Thyroid gland (tissue), 4 donors: ENCODE measurements at places on chromosomes 6 and 20. TPM values are rescaled to one million over a fixed set of nuclear protein-coding genes. Genes with fewer than 3 reads are reported as not detected.
A peak's percentile ranks its signal among the peaks of the same experiment; 100 is the strongest.

F13A1 gene
- 66.0 TPM for total RNA-seq

PI16 gene
- total RNA-seq: 5.1 TPM

CPXM1 gene
- total RNA-seq: 38.5 TPM

ZBTB9 gene
- 4.4 TPM for total RNA-seq

CBLN4 gene
- total RNA-seq: not detected

SLC26A8 gene
- total RNA-seq: 0.73 TPM

DNA sequence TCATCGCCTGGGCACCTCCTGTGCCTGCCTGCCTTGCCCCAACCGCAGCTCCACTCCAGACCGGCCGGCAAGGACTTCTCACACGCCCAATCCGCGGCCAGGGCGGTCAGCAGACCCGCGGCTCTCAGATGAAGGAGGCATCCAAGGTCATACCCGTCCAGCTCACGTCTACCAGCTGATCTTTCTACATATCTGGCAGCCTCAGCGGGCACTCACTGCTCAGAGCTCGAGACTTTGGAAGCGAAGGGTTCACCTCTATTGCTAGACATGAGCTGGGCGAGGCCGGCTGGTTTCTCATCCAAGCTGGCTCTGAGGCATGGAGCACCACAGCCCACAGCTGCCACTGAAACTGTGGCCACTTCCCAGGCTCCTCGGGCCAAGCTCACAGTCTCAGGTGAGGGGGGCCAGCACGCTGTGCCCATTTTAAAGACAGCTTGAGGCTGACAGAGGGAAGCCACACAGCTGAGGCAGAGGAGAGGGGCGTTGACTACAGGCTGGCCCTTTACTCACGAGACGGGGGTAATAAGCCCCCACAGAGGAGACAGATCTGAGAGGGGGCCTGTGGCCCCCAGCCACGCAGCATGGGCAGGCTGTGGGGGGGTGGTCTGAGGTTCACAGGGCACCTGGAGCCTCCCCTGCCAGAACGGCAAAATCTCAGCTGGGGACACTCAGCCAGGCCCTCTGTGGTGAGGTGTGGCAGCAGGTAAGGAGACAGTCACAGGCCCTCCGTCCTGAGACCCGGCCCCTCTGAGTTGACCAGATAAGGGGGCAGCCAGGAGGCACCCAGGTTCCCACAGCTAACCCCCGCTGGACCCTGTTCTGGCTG is 2.0 kb downstream of the LAMA5 start:
- no peaks in the 10 kb centered on the region for H3K36me3 ChIP-seq
- no peak overlapping the region for H3K4me3 ChIP-seq
- DNase-seq: peak; percentile 67
- peaks cover 89% of the 10 kb centered on the region for H3K4me1 ChIP-seq
- H3K27me3 ChIP-seq: no peaks in the 10 kb centered on the region

DNA sequence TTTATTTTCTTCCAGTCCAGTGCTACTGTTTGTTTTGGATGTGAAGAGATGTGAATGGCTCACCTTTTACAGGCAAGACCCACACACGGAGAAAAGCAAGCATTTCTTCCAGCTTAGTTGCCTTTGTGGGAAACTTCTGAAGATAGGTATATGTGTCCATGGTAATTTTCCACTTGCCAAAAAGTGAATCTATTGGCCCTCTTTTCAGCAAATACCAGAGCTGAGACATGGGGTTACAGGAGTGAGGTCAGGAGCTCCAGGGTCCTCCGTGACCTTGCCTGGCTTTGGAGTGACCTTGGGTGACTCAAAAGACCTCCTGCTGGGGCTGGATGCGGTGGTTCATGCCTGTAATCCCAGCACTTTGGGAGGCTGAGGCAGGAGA is 166.7 kb downstream of the SCML4 start:
- DNase-seq: no peak
- no peaks in the 10 kb centered on the region for H3K27me3 ChIP-seq
- H3K36me3 ChIP-seq: no peaks in the 10 kb centered on the region
- H3K27ac ChIP-seq: no peak overlapping the region
- no peaks in the 10 kb centered on the region for H3K4me1 ChIP-seq

- peak; percentile 57 for DNase-seq
- peaks cover 2% of the 10 kb centered on the region for H3K4me1 ChIP-seq
- no peak overlapping the region for H3K27ac ChIP-seq
- no peaks in the 10 kb centered on the region for H3K27me3 ChIP-seq
These were observed 16.1 kb upstream of the VSTM2L start for GRCh38 chr20:37886851-37887297.

- no peaks in the 10 kb centered on the region for H3K4me1 ChIP-seq
- H3K4me3 ChIP-seq: no peak overlapping the region
- DNase-seq: peak; percentile 51
- H3K27me3 ChIP-seq: no peaks in the 10 kb centered on the region
- H3K27ac ChIP-seq: no peak overlapping the region
These were observed 167.8 kb downstream of the LRFN2 start for GRCh38 chr6:40419377-40419776.

- DNase-seq: no peak
- H3K4me1 ChIP-seq: no peaks in the 10 kb centered on the region
- H3K36me3 ChIP-seq: no peaks in the 10 kb centered on the region
- H3K4me3 ChIP-seq: no peak overlapping the region
These were observed 1.8 kb downstream of the MOXD1 start for GRCh38 chr6:132399376-132400074.

DNA sequence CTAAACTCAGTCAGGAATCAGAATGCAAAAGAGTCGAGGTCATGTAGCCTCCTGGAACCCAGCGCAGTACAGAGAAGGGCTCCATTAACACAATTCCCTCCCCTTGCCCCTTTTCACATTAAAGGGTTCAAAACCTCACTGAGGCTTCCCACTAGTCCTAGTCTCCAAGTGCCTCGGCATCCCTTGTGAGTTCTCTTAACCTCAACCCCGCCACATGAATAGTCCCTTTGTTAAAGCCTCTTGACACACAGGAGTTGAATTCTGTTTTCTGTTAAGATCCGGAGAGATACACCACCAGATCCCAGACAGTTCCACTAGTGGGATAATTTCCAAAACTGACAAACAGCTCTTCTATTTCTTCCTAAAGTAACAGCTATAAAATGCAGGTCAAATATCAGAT is 17.8 kb downstream of the PTPRT start:
- no peak overlapping the region for H3K27ac ChIP-seq
- H3K4me3 ChIP-seq: no peak overlapping the region
- H3K4me1 ChIP-seq: no peaks in the 10 kb centered on the region
- no peaks in the 10 kb centered on the region for H3K36me3 ChIP-seq
- no peak for DNase-seq

DNA sequence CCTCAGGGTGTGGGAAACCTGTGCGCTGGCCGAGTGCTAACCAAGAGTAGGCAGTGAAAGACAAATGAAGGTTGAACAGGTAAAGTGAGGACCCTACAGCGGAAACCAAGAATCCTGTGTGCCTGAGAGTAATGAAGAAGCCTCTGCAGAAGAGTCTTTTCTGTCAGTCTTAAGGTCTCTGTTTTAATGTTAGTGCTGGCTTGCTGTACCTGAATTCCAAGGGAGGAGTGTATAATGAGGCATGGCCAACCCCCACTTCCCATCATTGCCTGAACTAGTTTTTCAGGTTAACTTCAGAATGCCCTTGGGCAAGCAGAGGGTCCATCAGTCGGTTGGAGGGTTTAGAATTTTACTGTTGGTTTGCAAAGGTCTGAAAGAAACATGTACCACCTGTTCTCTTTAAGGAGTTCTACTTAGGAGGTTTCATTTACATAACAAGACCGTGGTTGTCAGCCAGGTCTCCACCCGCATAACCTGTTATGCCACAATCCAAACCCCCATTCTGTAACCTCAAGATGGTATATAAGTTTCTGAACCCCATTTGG is 589 bp upstream of the PDCD2 start:
- DNase-seq: peak; percentile 4
- H3K4me1 ChIP-seq: peaks cover 5% of the 10 kb centered on the region
- H3K4me3 ChIP-seq: peak overlapping the region; percentile 51
- H3K36me3 ChIP-seq: peaks cover 11% of the 10 kb centered on the region

DNA sequence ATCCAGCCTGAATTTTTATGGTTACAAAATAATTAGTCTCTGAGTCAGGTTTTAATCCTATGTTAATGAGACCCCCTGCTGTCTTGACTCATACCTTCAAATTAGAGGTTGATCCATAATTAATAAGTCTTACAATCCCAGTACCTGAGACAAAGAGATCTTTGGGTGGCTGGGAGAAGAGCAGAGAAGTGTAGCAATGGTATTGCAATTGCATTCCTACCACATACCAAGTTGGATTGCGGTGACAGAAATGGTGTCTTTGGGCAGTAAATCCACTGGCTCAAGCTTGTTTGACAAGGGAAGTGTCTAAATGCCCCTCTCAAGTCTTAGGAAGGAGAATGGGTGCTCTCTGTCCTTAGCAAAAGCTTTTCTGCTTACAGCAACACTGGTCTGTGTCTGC is 150.4 kb downstream of the BTBD3 start:
- no peaks in the 10 kb centered on the region for H3K4me1 ChIP-seq
- no peak for DNase-seq
- no peak overlapping the region for H3K4me3 ChIP-seq
- no peaks in the 10 kb centered on the region for H3K27me3 ChIP-seq

DNA sequence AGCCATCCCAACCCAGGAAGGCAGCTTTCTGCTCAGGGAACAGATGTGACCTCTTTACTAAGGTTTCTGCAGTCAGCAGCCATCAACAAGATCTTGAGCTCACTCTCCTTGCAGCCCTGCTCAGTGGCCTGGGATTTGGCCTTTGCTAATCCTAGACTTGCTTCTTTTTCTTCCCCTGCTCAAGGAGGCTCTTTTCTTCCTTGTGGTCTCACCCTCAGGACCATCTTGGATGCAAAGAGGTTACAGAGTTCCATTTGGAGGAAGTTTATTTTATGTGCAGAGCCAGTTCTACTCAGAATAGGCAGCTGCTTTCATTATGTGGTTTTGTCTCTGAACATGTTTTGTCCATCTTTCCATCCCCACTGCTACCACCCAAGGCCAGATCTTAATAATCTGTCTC is 49.3 kb downstream of the RALY start:
- no peak overlapping the region for H3K27ac ChIP-seq
- no peaks in the 10 kb centered on the region for H3K36me3 ChIP-seq
- DNase-seq: no peak
- no peaks in the 10 kb centered on the region for H3K27me3 ChIP-seq

GRCh38 chr6:75893058-75893775 is 144.2 kb downstream of the MYO6 start:
- H3K4me3 ChIP-seq: no peak overlapping the region
- H3K4me1 ChIP-seq: no peaks in the 10 kb centered on the region
- H3K36me3 ChIP-seq: no peaks in the 10 kb centered on the region
- H3K27ac ChIP-seq: no peak overlapping the region

GRCh38 chr6:30348957-30349356 is 4.0 kb downstream of the RPP21 start:
- H3K27me3 ChIP-seq: no peaks in the 10 kb centered on the region
- H3K36me3 ChIP-seq: peaks cover 9% of the 10 kb centered on the region
- H3K27ac ChIP-seq: no peak overlapping the region
- no peak overlapping the region for H3K4me3 ChIP-seq
- no peak for DNase-seq

GRCh38 chr6:125742024-125742423 is 7.4 kb upstream of the HEY2 start:
- no peak overlapping the region for H3K27ac ChIP-seq
- DNase-seq: no peak
- no peaks in the 10 kb centered on the region for H3K36me3 ChIP-seq

GRCh38 chr20:42475773-42476172 is 713.9 kb downstream of the PTPRT start:
- H3K27ac ChIP-seq: no peak overlapping the region
- H3K27me3 ChIP-seq: no peaks in the 10 kb centered on the region
- H3K4me1 ChIP-seq: no peaks in the 10 kb centered on the region
- no peak for DNase-seq
- no peaks in the 10 kb centered on the region for H3K36me3 ChIP-seq

DNA sequence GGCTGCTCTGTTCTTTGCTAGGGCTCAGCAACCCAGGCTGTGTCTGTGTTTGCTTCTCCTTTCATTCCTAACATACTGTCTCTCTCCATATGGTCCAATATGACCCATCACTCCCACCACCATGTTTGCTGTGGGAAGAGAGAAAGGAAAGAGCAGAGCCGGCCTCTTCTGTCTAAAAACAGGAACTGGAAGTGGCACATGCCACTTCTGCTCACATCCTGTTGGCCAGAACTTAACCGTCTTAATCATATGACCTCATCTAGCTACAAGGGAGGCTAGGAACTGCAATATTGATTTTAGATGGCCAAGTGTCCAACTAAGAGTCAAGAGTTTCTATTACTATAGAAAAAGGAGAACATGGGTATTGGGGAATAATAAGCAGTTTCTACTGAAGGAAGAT is 212.5 kb upstream of the CHD6 start:
- H3K36me3 ChIP-seq: no peaks in the 10 kb centered on the region
- H3K4me1 ChIP-seq: no peaks in the 10 kb centered on the region
- H3K27ac ChIP-seq: no peak overlapping the region
- DNase-seq: no peak
- H3K4me3 ChIP-seq: no peak overlapping the region

DNA sequence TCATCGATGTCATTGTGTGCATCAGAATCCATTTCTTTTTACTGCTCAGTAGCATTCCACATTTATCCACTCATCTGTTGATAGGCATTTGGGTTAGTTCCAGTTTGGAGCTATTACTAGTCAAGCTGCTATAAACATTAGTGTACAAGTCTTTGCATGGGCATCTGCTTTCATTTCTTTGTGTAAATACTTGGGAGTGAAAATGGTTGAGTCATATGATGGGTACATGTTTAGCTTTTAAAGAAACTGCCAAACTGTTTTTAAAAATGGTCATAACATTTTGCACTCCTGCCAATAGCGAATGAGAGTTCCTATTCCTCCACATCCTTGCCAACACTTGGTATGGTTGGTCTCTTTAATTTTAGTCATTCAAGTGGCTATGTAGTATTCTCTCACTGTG is 21.2 kb upstream of the SLC22A2 start:
- H3K36me3 ChIP-seq: no peaks in the 10 kb centered on the region
- no peak for DNase-seq
- no peaks in the 10 kb centered on the region for H3K4me1 ChIP-seq
- no peak overlapping the region for H3K4me3 ChIP-seq
- no peak overlapping the region for H3K27ac ChIP-seq

- H3K4me3 ChIP-seq: no peak overlapping the region
- no peak for DNase-seq
- no peaks in the 10 kb centered on the region for H3K36me3 ChIP-seq
These were observed 10.0 kb upstream of the CST7 start for GRCh38 chr20:24939036-24939435.

GRCh38 chr20:16654858-16655535 is 74.8 kb upstream of the SNRPB2 start:
- no peaks in the 10 kb centered on the region for H3K36me3 ChIP-seq
- H3K27ac ChIP-seq: no peak overlapping the region
- DNase-seq: no peak
